ENCODE measurements at places on chromosomes 5 and 9. TPM values are rescaled to one million over a fixed set of nuclear protein-coding genes. Genes with fewer than 3 reads are reported as not detected.

MARCOL gene
- not detected for polyA plus RNA-seq

C5orf52 gene
- not detected for polyA plus RNA-seq

PCDHB11 gene
- polyA plus RNA-seq, result 0.14 TPM

ADGRD2 gene
- polyA plus RNA-seq, result not detected

MLANA gene
- polyA plus RNA-seq, result not detected
